ENCODE measurements at places on chromosomes 16 and 17.

DNA sequence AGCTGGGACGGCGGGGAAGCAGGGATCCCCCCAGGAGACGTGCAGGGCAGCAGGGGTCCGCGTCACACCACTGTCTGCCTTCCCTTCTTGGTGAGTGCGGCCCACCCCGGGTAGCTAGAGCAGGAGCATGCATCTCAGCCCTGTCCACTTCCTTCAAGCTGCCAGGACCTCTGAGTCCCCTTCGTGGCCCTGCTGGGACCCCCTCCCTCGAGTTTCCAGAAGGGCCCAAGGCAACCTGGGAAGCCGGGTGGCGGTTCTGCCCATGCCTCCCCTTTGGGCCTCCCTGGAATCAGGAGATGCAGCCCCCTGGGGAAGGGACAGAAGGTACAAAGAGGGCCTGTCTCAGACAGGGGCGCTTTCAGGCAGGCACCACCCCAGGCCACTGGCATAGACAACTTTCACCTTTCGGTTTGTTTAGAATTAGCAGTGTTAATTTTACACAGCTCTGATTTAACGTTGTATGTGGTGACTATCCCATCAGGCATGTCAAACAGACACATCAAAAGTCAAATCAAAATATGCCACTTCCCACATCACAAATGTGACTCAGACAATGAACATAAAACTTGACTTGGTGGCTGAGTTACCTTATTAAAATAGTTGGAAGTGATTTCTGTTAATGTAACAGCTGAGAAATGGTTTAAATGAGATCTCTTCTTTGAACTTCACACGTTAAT is 94.5 kb upstream of the METRNL start:
- no peak for DNase-seq

DNA sequence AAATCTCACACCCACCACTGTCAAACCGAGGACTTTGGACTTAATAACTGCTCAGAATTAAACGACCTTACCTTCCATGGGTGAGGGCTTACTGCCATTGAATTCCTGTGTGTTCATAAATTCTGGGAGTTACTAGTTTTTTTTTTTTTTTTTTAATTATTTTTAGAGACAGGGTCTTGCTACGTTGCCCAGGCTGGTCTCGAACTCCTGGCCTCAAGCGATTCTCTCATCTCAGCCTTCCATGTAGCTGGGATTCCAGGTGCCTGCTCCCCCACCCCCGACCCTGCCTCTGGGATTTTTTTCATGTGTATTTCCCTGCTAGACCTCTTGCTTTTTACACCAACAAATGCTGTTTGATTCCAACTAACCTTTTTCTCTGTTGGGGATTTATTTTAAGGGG is 14.9 kb upstream of the CD300A start:
- no peak for DNase-seq

DNA sequence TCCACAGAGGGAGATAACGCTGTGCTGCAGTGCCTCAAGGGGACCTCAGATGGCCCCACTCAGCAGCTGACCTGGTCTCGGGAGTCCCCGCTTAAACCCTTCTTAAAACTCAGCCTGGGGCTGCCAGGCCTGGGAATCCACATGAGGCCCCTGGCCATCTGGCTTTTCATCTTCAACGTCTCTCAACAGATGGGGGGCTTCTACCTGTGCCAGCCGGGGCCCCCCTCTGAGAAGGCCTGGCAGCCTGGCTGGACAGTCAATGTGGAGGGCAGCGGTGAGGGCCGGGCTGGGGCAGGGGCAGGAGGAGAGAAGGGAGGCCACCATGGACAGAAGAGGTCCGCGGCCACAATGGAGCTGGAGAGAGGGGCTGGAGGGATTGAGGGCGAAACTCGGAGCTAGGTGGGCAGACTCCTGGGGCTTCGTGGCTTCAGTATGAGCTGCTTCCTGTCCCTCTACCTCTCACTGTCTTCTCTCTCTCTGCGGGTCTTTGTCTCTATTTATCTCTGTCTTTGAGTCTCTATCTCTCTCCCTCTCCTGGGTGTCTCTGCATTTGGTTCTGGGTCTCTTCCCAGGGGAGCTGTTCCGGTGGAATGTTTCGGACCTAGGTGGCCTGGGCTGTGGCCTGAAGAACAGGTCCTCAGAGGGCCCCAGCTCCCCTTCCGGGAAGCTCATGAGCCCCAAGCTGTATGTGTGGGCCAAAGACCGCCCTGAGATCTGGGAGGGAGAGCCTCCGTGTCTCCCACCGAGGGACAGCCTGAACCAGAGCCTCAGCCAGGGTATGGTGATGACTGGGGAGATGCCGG is 769 bp downstream of the CD19 start:
- DNase-seq: no peak

DNA sequence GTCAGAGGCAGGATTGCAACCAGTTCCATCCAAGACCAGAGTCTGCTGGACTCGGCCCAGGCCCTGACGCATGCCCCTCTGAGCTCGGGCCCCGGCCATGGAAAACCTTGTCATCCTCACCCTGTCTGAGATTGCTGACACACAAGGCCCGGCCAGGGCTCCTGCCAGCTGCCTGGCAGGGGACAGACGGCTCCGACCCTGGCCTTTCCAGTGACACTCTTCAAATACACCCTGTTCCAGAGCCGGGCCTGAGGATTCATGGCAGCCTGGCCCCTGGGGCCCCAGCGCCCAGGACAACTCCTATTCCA is 3.2 kb upstream of the PABPN1L start:
- no peak for DNase-seq

GRCh38 chr17:37736428-37736827 is 8.4 kb downstream of the HNF1B start:
- DNase-seq: no peak

DNA sequence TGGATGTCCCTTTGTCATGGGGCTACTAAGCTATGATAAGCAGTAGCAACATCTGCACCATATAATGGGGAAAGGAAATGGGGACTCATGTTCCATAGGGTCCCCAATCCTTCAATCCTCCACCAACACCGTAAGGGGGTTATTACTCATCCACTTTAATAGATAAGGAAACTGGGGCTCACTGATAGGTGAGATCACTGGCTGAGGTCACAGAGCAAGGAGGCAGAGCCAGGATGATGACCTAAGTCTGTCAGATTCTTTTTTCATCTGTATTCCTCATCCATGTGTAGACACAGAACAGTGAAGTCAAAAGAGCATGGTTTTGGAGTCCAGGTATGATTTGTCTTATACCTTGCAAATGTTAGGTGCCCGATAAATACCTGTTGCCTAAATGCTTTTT is 10.5 kb upstream of the ADAMTS18 start:
- no peak for DNase-seq

GRCh38 chr16:21598701-21599121 is 666 bp upstream of the METTL9 start:
- no peak for DNase-seq

DNA sequence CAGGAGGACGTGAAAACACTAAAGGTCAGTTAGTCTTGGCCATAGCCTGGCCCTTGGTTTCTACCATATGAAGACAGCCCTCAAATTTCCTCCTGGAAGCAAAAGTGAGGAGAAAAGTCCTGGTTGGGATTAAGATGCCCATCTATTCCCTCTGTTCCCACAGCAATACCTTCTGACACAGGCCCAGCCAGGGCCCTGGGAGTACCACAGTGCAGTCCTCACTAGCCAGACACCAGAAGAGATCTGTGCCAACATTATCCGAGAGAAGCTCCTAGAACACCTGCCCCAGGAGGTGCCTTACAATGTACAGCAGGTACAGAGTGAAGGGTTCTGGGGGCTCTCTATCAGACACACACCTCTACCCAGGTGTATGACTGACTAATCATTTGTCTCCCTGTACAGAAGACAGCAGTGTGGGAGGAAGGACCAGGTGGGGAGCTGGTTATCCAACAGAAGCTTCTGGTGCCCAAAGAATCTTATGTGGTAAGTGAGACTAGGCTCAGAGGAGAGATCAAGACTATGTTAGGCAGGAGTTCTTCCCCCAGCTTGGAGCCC is 4.1 kb downstream of the ERAL1 start:
- no peak for DNase-seq

GRCh38 chr17:46896991-46897390 is 26.0 kb upstream of the GOSR2 start:
- no peak for DNase-seq

GRCh38 chr17:19321481-19322128 is 40.9 kb downstream of the B9D1 start:
- no peak for DNase-seq

DNA sequence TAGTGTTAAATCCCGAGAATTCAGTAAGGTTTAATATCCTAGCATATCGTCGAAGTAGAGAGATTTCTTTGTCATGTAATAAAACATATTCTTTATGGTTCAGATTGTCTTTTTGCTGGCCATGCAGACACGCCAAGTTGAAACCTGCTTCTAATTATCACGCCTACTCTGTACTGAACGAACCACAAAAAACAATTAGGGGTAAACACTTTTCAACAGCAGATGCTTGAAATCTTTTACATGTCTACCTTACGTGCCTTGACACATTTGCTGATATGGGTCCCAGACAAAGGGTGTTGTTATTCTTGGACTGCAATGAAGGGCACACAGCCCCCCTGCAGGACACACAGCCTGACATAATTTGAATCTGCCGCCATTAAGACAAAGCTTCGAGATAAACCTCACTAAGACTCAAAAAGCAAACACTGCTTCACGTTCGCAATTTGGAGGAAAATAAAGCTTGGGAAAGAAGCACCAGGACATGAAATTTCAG is 13.3 kb downstream of the WIPI1 start:
- no peak for DNase-seq

DNA sequence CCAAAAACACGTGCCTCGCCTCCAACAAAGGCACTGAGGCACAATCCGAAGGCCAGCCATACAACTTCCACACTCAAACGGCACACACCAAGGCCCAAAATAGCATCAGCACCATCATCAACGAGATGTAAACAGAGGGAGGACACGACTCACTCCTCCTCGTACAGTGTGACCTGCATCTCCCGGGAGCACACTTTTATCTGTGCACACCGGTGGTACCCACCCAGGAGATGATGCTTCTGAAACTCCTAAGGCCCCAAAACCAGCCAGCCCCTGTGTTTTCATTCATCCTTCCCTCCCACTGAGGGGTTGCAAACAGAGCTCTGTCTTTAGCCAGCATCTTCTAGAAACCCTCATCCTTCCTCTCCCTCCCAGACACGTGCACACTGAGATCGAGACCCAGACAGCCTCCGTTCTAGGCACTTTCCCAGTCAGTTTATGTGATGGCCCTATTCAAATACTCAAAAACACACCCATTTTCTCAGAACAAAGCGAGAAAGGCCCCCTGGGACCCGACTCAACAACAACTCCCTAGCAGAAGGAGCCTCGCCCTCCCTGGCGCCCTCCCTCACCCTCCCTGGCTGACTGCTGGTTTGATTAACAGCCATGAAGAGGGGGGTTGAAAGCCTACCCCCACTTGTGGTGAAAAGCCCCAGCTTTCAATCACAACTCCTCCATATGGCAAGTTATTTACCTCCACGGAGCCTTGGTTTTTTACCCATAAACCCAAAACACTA is 76.3 kb downstream of the GAS7 start:
- no peak for DNase-seq

DNA sequence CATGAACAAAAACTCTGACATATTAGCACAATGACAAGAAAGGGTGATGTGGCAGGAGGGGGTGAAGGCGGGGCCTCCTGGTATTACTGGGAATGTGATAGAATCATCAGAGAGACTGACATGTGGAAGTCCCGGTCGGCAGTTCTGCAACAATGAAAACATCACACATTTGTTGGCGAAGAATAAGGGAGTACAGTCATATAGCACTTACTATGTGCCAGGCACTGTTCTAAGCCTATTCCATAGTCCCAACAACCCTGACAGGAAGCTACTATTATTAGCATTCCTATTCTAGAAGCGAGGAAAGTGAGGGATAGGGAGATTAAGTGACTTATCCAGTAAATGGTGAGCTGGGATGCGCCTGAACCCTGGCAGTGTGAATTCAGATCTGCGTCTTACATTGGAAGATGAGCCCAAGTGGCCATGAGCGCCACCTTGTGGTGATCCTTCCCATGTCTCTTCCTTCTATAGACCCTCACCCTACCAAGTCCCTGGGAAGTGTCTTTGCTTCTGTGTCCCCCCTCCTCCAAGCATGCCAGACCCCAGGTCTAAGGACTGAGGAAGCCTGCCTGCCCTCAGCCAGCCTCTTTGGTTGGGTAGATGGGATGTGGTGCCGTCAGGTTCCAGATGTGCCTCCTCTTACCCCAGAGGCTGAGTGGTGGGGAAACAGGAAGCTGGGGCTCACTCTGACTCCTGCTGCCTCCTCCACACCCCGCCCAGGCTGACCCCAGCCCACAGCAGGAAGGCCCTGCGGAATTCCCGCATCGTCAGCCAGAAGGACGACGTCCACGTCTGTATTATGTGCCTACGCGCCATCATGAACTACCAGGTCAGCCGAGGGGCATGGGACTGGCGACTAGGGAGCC is 14.0 kb downstream of the FMNL1 start:
- DNase-seq: peak; percentile 83

DNA sequence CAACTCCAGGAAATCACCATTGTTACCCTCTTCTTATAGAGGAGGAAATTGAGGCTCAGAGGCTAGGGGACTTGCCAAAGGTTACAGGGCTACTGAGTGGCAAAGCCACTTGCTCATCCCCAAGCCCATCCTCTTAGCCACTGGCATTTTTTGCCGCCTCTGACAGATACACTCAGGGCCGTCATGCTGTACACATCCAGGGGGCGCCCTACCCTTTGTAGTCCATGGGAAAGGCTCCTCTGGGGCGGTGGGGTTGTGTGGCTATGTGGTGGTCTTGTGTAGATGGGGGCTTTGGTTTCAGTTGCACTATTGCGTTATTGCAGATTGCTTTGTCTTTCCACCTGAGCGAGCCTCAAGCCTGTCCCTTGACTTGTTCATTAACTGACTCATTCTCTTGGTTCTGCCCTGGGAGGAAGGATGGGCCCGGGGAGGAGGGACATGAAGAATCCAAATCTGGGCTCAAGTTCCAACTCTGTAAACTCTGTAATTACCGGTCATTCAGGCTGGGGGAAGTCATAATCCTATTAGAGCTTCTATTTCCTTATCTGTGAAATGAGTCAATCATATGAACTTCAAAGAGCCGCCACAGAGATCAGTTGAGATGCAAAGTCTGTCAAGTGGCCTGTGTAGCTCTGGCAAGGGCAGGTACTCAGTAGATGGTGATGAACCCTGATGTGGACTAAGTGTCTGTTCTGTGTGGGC is 2.8 kb downstream of the NOS2 start:
- no peak for DNase-seq

DNA sequence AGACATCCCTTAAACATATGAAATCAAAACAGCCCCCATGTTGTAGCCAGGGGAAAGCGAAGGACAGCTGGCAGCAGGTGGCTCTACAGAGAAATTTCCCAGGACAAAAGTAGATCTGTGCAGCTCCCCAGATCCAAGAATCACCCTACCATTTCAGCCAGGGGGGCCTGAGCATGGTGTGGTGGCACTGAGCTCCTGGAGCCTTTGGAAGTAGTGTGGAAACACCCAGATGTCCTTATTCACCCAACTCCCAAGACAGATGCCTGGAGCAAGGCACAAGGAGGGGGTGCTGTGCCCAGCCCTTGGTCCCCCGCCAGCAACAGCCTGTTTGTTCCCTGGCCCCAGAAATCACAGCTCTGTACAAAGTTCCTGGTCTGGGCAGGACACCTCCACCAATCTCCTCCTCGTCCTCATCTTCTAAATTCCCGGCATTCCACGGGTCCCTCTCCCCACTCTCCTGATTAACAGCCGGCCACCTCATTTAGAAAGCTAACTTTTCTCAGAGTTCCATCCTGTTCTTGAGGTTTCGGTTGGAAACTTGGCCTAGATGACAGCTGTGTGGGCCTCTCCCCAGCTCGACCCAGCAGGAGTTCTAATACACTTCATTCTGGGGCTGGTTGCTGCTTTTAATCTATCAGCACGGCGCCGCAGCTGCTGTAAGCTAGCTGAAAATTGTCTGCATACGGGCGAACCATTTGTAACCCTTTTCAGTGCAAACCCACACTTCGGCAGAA is 191.1 kb downstream of the C16orf78 start:
- DNase-seq: no peak

Data from neuronal stem cell (in vitro differentiated cells).